Natural killer cell treated with Interleukin-12 subunit alpha and Interleukin-12 subunit beta and Interleukin-15 and Interleukin-18, amount 100 ng/mL, for 72 hours (primary cell): ENCODE measurements at places on chromosomes 3 and 15. TPM values are rescaled to one million over a fixed set of nuclear protein-coding genes. Genes with fewer than 3 reads are reported as not detected.

The CNTN3 gene
- not detected for total RNA-seq

The FAM131A gene
- total RNA-seq = 5.8 TPM

The CCR9 gene
- not detected for total RNA-seq

DNA sequence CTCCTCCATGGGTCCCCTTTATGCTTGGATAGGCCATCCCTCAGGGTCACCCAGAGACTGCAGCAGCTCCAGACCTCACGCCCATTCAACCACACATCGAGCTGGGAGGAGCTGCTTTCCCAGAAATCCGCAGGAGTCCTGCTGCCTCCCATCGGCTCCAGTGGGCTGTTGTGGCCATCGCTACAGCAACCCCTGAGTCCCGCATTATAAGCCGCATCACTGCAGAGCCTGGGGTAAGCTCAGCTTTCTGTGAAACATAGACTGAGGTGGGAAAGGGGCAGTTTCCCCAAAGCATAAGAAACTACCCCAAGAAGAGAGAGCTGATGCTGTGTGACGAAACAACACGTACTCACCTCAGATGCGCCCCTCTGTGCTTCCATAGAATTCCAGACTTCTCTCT is 35.7 kb downstream of the MRPL46 start:
- no peak for DNase-seq

- DNase-seq = no peak
Observed at GRCh38 chr3:28664123-28664522, 315.5 kb upstream of the AZI2 start.

DNA sequence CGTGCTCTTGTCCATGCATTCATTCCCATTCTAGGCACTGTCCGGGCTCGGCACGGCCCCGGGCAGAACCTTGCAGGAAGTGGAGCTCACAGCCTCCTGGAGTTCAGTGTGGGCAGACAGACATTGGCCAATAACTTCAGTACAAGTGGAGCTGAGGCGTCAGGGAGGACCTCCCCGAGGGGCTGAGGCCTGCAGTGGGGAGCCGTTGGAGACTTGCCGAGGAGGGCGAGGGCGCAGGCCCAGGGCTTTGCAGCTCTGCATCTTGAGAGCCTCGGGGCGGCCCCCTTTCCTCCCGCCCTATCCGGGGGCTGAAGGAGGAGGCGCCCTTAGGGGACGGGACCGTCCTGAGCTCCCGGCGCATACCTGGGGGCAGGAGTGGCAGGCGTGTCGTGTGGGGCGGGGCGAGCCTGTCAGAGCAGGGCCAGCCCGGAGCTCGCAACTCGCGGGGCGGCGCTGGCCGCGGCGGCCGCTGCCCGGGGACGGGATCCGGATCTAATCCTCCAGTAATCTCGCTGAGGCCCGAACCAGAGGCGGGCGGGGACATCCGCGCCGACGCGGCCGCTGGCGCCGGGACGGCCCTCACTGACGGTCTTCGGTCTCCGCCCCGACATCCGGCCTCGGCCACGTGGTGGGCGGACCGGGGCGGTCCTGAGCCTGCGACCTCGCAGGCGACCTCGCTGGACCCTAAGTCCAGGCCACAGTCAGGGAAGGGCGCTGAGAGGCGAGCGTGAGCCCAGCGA is at the start of gene ACY1:
TSS of gene ACY1 (plus strand) at position 698 of the 740 bp plus-strand sequence. CDS start 530 bp downstream, outside the sequence.
- DNase-seq = peak; percentile 90

GRCh38 chr3:110583373-110583935 is 488.2 kb upstream of the NECTIN3 start:
- no peak for DNase-seq

- no peak for DNase-seq
Observed at GRCh38 chr15:52392008-52392687, 96.5 kb upstream of the MYO5C start.

GRCh38 chr15:47431501-47431900 is 285.8 kb upstream of the SEMA6D start:
- no peak for DNase-seq

DNA sequence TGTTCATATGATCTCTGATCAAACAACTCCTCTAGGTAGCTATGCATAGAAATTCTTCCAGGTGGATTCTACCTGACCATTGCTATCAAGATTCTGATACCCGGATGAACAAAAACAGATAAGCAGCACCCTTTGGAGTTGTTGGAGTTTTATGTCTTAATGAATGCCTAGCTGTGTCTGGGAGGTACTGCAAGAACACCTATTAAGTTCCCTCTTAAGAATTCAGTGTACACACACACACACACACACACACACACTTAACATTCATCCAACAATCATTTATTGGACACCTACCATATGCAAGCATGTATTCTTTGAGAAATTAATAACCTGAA is 58.1 kb upstream of the FNDC3B start:
- no peak for DNase-seq
